ENCODE measurements at places on chromosomes 13 and 19. TPM values are rescaled to one million over a fixed set of nuclear protein-coding genes. Genes with fewer than 3 reads are reported as not detected.

DNA sequence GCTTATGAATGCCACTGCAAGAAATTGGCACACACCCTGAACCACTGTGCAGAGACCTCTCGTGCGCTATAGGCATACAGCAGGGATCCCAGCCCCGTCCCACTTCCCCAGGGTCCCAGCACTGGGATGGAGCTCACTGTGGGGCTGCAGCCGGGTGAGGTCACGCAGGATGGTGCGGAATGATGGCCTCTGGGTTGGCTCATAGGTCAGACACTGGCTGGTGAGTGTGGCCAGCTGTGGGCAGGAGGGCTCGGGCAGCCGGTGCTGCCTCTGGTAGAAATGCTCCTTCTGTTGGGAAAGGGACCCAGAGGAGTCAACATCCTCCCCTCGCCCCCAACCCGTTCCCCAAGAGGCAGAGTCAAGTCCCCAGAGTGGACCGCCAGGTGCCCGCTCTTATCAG lies 17.0 kb upstream of the ICAM3 start:
- H3K36me3 ChIP-seq: peaks cover 31% of the 10 kb centered on the region
- no peaks in the 10 kb centered on the region for H3K27me3 ChIP-seq
- H3K27ac ChIP-seq: no peak overlapping the region
- DNase-seq: no peak

DNA sequence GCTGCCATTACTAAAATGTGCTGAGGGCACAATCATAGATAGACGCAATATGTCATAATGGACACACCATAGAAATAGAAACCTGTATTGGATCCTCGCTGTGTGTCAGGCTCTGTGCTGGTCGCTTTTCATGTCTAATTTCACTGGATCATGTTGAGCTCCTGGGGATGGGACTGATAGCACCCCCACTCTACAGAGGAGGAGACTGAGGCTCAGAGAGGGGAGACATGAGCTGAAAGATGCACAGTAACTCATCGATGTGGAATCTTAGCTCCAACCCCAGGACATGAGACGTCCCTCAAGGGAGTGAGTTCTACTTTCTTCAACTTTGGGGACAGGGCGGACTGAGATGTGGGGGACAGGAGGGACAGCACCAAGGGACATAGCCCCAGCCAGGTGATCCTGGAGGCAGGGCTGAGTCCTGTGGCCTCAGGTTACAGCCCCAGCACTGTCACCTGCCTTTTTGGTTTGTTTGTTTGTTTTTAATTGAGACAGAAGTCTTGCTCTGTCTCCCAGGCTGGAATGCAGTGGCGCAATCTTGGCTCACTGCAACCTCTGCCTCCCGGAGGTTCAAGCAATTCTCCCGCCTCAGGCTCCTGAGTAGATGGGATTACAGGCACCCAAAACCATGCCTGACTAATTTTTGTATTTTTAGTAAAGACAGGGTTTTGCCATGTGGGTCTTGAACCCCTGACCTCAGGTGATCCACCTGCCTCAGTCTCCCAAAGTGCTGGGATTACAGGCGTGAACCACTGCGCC lies 6.6 kb upstream of the GIPC1 start:
- DNase-seq: no peak
- H3K4me3 ChIP-seq: no peak overlapping the region
- H3K4me1 ChIP-seq: peaks cover 41% of the 10 kb centered on the region
- H3K36me3 ChIP-seq: no peaks in the 10 kb centered on the region
- H3K27ac ChIP-seq: no peak overlapping the region
- H3K27me3 ChIP-seq: no peaks in the 10 kb centered on the region

GRCh38 chr13:74825152-74825937 lies 656.6 kb downstream of the TBC1D4 start:
- no peaks in the 10 kb centered on the region for H3K27me3 ChIP-seq
- H3K4me3 ChIP-seq: no peak overlapping the region
- DNase-seq: no peak

ANKLE1 gene
- 8.8 TPM for total RNA-seq

DNA sequence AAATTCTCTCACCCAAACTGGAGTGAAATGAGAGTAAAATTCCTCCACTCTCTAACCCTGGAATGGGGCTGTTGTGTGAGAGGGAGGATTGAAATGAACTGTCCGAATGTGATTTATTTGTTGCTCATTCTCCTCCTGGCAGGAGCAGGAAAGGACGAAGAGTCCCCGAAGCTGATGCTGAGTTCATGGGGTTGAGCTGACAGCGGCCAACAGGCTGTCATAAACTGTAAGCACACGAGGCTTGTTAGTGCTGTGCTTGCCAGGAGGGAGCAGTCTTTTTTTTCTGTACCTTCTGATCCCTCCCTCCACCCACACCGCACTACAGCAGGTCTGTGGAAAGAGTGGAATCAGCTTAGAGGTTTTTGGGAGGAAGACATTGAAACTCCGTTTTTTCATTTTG lies 33.1 kb upstream of the ZNF331 start:
- H3K27ac ChIP-seq: no peak overlapping the region
- H3K4me1 ChIP-seq: no peaks in the 10 kb centered on the region
- H3K4me3 ChIP-seq: no peak overlapping the region
- H3K36me3 ChIP-seq: peaks cover 7% of the 10 kb centered on the region
- no peak for DNase-seq

DNA sequence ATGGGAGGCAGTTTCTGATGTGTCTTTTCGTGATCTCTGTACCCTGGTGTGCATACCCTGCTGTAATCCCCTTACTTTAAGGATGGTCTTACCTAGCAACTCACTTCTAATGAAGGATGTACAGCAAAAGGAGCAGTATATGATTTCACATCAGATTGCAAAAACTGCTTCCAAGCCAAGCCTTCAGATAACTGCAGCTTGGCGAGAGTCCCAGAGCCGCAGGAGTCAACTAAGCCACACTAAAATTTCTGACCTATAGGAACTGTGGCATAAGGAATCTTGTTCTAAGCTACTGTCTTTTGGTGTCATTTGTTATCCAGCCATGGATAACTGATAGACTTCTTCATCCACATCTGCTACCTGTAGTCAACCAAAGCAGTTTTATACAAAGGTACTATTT lies 496.7 kb downstream of the GPC6 start:
- H3K27me3 ChIP-seq: peaks cover 4% of the 10 kb centered on the region
- no peaks in the 10 kb centered on the region for H3K4me1 ChIP-seq
- no peak overlapping the region for H3K4me3 ChIP-seq

DNA sequence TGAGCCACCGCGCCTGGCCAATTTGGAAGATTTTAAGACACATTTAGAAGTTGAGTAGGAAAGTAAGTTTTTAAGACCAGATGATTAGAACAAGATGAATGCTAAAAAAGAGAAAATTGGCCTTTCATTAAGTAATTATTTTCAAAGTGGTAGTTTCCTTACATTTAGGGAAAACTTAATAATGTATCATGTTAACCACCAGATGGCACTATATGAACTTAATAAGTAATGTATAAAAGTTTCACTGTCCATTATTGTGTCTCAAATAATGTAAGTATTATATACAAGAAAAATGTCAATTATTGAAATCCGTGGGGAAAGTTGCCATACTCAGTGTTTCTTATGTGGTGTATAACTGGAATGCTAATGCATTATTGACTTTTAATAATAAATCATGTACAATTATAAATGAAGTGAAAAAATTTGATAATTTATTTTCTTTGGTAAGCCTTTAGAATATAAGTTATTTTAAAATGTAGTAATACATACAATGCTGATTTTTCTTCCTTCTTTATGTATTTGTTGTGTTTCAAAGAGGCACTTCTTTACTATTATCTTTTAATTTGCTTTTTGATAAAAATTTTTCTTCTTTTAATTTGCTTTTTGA lies 29.2 kb downstream of the COG6 start:
- H3K4me3 ChIP-seq: no peak overlapping the region
- DNase-seq: no peak
- peaks cover 15% of the 10 kb centered on the region for H3K36me3 ChIP-seq
- H3K4me1 ChIP-seq: peaks cover 16% of the 10 kb centered on the region
- H3K27me3 ChIP-seq: no peaks in the 10 kb centered on the region

NLRP11 gene
- not detected for total RNA-seq

RAB3D gene
- 10.7 TPM for total RNA-seq

DNA sequence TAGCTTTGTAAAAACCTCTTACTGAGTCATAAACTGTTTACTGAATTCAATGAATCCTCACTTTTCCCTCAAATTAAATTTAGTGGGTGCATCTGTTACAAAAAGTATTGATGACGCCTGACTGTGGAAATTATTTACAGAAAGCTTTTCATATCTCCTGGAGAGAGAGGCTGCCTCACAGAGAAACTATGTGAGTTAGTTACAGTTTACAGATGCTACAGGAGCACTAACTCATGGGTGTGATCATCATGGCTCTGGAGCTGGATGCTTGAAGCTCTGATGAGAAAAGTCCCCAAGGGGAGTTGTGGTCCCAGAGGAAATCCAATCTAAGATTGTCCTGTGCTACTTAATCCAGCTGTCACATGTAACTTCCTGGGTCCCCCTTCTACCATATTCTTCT lies 590.8 kb downstream of the LMO7 start:
- no peaks in the 10 kb centered on the region for H3K27me3 ChIP-seq
- no peaks in the 10 kb centered on the region for H3K4me1 ChIP-seq
- no peak overlapping the region for H3K4me3 ChIP-seq
- H3K36me3 ChIP-seq: no peaks in the 10 kb centered on the region
- H3K27ac ChIP-seq: no peak overlapping the region

FCER2 gene
- 0.89 TPM for total RNA-seq

- H3K27ac ChIP-seq: no peak overlapping the region
- no peak overlapping the region for H3K4me3 ChIP-seq
- H3K36me3 ChIP-seq: no peaks in the 10 kb centered on the region
- peaks cover 5% of the 10 kb centered on the region for H3K4me1 ChIP-seq
- H3K27me3 ChIP-seq: no peaks in the 10 kb centered on the region
These were observed 407.2 kb downstream of the KCNRG start for GRCh38 chr13:50422181-50423148.

Data from activated naive CD4-positive, alpha-beta T cell treated with anti-CD3 and anti-CD28 coated beads for 36 hours (primary cell).